Foreskin fibroblast (primary cell): ENCODE measurements at places on chromosomes 12 and 14.

DNA sequence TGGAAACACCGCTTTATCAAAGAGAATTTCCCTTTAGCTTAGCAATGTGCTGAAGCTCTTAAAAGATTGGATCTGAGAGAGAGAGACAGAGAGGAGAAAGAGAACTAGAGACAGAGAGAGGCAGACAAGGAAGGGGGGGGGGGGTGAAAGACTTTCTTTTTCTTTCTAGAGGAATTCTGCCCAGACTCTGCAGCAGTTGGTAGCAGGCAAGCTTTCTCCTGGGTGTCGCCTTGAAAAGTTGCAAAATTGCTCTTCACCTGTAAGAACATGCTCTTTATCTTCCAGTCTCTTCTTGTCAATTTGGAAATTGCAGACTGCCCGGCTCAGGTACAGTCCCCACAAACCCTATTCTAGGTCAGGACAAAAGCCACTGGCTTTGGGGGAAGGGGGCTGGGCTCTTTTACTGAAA lies 2.9 kb upstream of the OTX2 start:
- no peak for DNase-seq

DNA sequence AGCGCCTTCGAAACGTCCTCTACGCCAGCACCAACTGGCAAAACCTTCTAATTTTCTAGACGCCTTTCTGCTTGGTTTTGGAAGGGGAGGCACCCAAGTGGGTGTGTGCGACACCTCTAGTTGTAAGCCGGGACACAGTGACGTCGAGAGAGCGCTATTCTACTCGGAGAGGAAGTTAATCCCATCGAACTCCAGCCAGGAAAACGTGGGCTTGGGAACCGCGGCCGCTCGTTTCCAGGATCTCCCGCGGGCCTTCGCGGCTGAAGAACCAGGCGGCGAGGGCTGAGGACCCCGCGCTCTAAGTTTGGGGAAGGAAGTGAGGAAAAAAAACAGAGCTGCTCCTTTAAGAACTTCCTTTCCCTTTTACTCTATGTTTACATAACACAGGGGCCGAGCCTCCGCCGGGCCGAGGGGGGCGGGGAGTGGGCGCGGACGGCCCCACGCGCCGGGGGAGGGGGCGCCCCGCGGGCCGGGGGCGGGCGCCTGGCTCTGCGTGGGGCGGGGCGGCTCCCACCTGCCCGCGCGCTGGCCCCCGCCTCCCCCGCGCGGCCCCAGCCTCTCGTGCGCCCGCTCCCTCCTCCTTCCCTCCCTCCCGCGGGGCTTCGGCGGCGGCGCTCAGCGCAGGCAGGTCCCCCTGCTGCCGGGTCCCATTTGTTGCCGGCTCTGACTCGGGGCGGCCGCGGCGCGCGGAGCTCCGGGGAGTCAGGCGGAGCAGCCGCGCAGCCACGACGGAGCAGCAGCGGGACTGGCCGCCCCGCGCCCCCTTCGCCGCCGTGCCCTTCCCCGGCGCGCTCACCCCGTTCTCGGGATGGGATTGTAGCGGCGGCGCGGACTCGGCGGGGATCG lies at the start of gene PELI2:
PELI2 (plus strand) TSS at position 647 of the 846 bp plus-strand sequence. CDS start 250 bp downstream, outside the sequence.
- peak; percentile 68 for DNase-seq

GRCh38 chr12:132449565-132450417 lies 40.2 kb upstream of the FBRSL1 start:
- DNase-seq: no peak

- no peak for DNase-seq
Measured at GRCh38 chr12:67593461-67594330, 54.8 kb upstream of the DYRK2 start.

GRCh38 chr12:107684990-107685359 lies 624 bp upstream of the PWP1 start:
- DNase-seq: peak; percentile 48

- DNase-seq: peak; percentile 62
Measured at GRCh38 chr12:50006754-50007442, 18.4 kb downstream of the RACGAP1 start.

DNA sequence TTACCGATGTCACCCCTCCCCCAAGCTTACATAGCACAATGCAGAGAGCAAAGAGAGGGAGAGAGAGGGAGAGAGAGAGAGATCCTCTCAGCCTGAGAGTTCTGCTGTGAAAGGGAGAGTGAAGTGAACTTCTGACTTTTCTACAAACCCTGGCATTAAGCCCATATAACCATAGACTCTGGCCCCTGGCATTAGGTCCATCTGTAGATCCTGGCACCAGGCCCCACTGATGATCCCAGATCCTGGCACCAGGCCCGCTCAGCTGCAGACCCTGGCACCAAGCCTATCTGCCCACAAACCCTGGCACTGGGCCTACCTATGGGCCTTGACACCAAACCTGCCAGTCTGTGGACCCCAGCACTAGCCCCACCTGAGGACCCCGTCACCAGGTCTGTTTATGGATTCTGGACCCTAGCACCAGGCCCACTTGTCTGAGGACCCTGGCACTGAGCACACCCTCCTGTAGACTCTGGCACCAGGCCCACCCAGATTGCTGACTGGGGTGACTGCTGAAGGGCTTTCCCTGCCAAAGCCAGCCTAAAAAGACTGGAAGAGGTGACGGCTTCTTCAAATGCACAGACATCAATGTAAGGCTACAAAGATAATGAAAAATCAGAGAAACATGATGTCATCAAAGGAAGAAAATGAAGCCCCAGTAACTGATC lies 14.5 kb upstream of the KRT83 start:
- DNase-seq: no peak

GRCh38 chr12:8018666-8019581 lies 13.6 kb upstream of the FOXJ2 start:
- DNase-seq: no peak

DNA sequence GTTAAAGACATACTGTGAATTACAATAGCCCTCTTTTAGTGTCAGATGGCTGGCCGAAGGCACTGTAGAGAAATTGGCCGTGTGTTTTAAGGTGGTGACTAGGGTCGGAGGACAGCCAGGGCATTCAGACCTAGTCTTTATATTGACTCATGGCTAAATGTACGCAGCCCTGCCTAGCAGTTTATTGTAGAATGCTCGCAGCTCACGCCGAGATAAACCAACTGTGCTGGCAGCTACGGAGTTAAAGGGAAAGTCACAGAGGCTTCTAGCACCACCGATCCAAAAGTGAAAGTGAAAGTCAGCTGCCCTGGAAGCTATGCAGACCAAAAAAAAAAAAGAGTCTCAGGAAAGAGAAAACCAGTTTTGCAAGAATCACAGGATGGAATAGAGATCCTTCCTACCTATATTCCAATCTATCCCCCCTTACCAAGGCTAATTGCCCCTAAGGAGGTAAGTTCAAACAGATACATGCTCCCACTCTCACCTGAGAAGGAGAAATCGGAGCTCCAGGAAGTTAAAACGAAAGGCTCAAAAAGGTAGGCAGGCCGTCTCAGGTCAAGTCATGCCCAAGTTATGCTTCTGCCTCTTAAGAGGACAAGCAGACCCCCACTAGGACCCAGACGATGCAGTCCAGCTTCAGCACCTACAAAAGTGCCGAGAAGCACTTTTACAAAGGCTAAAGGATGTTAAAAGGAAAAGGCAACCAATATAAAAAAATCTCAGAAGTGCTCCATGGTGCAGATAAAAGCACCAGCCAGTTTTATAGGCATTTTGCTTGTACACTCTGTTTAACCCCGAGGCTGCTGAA lies 24.8 kb downstream of the KLRK1 start:
- DNase-seq: peak; percentile 89
